Endothelial cell (in vitro differentiated cells): ENCODE measurements at places on chromosomes 11 and 22. TPM values are rescaled to one million over a fixed set of nuclear protein-coding genes. Genes with fewer than 3 reads are reported as not detected.

The FAM180B gene
- 0.31 TPM for total RNA-seq

The FOLR3 gene
- total RNA-seq: not detected

The PRR33 gene
- not detected for total RNA-seq

The OR52H1 gene
- total RNA-seq: 2.1 TPM

The HBG2 gene
- 0.82 TPM for total RNA-seq

- peak overlapping the region; percentile 79 for H3K4me3 ChIP-seq
- peaks cover 27% of the 10 kb centered on the region for H3K4me1 ChIP-seq
- no peak overlapping the region for H3K27ac ChIP-seq
- peaks cover 8% of the 10 kb centered on the region for H3K27me3 ChIP-seq
- no peak for DNase-seq
These were observed 1.3 kb downstream of the CSKMT start for GRCh38 chr11:62666259-62666926.

DNA sequence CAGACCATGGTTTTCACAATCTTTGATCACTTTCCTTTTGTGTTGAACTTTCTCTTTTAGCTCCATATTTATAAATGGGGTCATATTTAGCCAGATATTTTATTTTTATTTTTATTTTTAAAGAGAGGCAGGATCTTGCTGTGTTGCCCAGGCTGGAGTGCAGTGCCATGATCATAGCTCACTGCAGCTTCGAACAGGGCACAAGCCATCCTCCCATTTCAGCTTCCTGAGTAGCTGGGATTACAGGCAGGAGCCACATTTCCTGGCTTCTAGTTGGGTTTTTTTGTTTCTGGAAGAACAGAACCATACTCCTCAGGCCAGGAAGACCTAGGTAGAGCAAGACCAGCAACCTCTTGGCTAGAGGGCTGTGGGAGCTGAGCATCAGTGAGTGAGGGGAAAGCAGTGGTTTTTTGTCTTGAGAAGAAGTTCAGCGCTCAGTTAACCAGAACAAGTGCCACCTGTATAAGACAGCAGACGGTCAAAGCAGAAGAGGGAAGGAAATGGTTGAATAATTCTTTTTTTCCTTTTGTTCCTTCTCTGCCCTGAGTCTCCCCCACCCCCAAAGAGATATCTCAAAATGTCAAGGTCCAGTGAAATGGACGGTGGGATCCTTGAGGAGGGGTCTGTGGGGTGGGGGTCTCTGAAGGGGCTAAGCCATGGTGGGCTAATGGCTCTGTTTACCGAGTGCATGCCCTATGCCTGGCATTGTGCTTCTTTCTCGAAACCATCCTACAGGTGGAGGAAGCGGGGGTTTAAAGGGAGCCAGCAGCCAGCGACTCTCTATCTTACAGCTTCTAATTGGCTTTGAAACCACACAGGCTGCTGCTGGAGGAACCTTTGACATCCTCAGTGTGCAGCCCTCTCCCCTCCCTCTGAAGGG is 63.0 kb downstream of the PTPRJ start:
- no peaks in the 10 kb centered on the region for H3K36me3 ChIP-seq
- H3K4me1 ChIP-seq: peaks cover 12% of the 10 kb centered on the region
- no peak overlapping the region for H3K4me3 ChIP-seq

GRCh38 chr11:28756977-28757376 is 648.8 kb downstream of the METTL15 start:
- DNase-seq: no peak
- H3K4me3 ChIP-seq: no peak overlapping the region
- H3K4me1 ChIP-seq: peaks cover 10% of the 10 kb centered on the region
- H3K36me3 ChIP-seq: no peaks in the 10 kb centered on the region
- H3K27me3 ChIP-seq: peaks cover 4% of the 10 kb centered on the region
- H3K27ac ChIP-seq: no peak overlapping the region

GRCh38 chr11:83152264-83152663 is 4.7 kb upstream of the PCF11 start:
- H3K4me1 ChIP-seq: peaks cover 2% of the 10 kb centered on the region
- H3K27me3 ChIP-seq: peaks cover 10% of the 10 kb centered on the region
- DNase-seq: no peak

GRCh38 chr11:3831378-3832239 is 9.2 kb downstream of the RHOG start:
- H3K27ac ChIP-seq: no peak overlapping the region
- H3K4me3 ChIP-seq: peak overlapping the region; percentile 7
- H3K4me1 ChIP-seq: peaks cover 57% of the 10 kb centered on the region
- H3K27me3 ChIP-seq: peaks cover 20% of the 10 kb centered on the region
- DNase-seq: no peak
- H3K36me3 ChIP-seq: peaks cover 38% of the 10 kb centered on the region
